ENCODE measurements at places on chromosomes 2 and 18.

GRCh38 chr2:226638576-226638975 lies 161.0 kb downstream of the IRS1 start:
- no peak for DNase-seq

- DNase-seq, result no peak
Measured at GRCh38 chr2:203846490-203847105, 21.0 kb upstream of the CTLA4 start.

GRCh38 chr2:190846746-190847145 lies 33.9 kb upstream of the GLS start:
- no peak for DNase-seq

DNA sequence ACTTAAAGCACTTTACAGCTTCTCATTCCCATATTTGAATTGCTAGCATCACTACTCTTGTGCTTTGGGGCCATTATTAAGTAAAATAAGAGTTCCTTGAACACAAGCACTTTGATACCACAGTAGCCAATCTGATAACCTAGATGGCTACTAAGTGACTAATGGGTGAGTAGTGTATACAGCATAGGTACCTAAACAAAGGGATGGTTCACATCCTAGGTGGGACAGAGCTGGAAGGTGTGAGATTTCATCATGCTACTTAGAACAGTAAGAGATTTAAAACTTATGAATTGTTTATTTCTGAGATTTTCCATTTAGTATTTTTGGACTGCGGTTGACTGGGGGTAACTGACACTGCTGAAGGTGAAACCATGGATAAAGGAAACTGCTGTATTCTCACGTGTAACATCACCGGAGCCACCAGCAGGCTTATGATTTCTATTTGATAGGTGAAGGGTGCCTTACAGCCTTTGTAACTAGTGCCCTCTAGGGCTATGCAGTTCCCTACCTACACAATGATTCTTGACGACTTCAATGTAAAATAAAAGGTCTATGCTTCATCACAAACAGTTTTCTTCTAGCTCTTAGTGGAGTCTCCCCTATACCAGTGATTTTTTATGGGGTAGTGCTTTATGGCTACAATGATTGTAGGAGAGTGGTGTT lies 22.1 kb upstream of the CRIM1 start:
- DNase-seq, result no peak

GRCh38 chr2:175931805-175932204 lies 70.3 kb downstream of the LNPK start:
- DNase-seq, result no peak

- DNase-seq, result no peak
Measured at GRCh38 chr18:697800-698199, 14.6 kb downstream of the ENOSF1 start.

- no peak for DNase-seq
Measured at GRCh38 chr2:42050010-42050702, 2.3 kb downstream of the PKDCC start.

DNA sequence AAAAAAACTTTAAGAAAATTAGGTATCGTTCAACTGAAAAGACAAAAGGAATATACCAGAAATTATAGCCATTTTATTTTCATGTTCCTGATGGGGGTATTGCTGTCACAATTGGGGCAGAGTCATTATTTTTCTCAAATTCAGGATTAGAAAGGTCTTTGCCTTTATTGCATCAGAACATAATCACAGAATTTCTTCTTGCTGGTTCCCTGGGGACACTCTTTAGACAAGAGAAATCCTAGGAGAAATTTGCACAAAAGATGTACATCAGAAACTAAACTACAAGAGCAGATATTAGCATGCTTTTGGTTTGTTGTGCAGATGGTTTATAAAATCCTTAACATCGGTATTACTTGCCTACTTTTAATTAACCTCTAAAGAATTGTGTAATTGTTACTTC lies 103.2 kb downstream of the NCOA1 start:
- DNase-seq, result no peak

DNA sequence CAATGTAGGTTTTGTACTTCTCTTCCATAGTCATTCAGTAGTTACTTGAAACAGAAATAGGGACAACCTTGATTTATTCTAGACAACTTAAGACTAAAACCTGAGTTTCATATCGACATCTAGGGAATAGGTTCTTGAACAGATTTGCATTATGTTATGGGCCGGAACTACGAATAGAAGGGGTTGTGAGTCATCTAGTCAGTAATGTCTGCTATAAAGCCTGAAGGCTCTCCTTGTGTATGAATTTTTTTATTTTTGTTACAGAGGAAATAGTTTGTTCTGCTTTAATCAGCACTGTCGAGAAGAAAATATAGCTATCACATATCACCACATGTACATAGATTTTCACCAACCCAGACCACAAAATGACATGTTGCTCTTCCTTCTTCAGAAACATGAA lies 17.3 kb upstream of the TRIM43 start:
- no peak for DNase-seq

GRCh38 chr18:51525453-51526225 lies 328.2 kb upstream of the MEX3C start:
- no peak for DNase-seq

GRCh38 chr2:180991820-180992219 lies 11.4 kb downstream of the UBE2E3 start:
- no peak for DNase-seq

DNA sequence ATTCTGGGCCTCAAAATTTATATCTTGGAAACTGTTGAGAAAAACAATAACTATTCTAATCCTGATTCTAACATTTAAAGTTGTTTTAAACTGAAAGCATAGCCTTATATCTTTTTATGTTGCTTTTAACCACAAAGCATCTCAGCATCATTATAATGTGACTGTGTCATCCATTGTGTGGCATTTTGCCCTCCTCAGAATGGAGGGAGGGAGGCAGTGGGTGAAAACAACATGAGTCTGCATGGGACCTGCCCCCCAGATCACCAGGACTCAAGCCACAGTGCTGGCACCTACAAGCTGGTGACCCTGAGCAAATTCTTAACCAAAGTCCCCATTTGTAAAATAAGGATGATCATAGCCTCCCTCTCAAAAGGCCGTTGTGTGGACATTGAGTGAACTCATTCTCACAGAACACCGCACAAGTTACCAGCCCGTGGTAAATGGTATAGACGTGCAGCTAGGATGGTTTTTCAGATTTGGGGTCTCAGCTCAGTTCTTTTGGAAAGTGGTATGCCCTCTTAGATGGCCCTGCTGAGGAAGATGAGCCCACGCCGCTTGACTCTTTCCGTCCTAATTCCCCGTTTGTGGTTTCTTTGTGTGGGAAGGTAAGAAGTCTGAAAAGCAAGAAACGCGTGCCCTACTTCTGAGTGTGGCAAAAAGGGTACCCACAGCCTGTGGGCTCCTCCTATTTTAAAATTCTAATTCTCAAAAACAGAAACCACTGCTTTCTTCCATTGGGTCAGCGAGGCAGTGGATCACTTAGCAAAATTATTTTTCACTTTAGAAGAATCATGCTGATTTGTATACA lies 305.0 kb upstream of the ID2 start:
- DNase-seq, result no peak

GRCh38 chr18:6882401-6882800 lies 152.9 kb downstream of the ARHGAP28 start:
- no peak for DNase-seq

GRCh38 chr2:217223222-217223930 lies 363.5 kb upstream of the TNP1 start:
- no peak for DNase-seq

DNA sequence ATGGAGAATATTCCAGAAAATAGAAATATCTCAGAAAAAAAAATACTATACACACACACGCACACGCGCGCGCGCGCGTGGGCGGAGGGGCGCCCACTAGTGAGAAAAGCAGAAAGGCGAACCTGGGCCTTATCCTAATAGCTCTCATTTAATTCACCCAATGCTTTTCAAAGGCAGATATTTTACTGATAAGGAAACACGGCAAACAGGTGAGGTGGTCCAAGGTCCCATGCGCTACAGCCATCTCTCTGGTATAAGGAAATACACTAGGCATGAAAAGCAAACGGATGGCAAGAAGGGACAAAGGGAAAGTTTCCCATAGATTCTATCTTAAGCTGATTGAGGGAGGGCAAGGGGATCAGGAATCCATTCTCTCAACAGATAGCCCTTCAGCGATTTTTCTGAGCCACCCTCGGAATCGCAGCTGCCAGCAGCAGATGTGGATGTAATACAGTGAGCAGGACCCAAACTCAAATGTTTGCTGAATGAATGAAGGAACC lies 136.7 kb downstream of the TMEM247 start:
- DNase-seq, result no peak

GRCh38 chr2:9366026-9366425 lies 57.3 kb downstream of the ITGB1BP1 start:
- DNase-seq, result no peak

DNA sequence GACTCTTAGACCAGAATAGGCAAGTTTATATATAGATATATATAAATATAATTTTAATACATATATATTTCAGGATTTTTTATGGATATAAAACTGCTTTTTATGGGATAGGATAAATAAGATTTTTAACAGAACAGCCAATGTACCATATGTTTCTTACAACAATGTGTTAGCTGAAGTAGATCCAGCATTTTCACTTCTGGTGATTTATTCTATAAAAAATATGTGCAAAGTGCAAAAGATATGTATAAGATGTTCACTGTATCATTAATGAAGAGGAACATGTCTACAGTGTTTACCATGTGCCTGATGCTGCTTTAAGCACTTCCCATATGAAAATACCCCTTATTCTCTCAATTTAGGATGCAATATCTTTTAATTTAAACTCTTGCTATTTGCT lies 22.2 kb upstream of the GPR75 start:
- no peak for DNase-seq

GRCh38 chr18:68735483-68736343 lies 20.8 kb upstream of the TMX3 start:
- DNase-seq, result no peak

DNA sequence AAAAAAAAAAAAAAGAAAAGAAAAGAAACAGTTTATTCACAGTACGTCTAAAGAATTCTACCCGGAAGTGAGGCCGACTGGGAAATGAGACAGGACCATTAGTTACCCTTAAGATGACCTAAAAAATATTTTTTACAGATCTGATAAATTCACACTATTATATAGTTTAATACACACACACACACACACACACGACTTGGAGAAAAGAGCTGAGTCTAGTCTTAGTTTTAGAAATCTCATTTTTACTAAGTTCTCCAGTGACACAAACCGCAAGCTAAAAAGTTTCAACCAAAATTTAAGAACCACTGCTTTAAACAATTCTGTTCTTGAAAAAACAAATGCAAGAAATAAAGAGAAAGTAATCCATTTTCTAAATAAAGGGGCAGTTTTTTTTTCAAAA lies 27.1 kb downstream of the ST3GAL5 start:
- no peak for DNase-seq

- DNase-seq, result no peak
Measured at GRCh38 chr2:224101820-224102630, 62.9 kb upstream of the SERPINE2 start.

DNA sequence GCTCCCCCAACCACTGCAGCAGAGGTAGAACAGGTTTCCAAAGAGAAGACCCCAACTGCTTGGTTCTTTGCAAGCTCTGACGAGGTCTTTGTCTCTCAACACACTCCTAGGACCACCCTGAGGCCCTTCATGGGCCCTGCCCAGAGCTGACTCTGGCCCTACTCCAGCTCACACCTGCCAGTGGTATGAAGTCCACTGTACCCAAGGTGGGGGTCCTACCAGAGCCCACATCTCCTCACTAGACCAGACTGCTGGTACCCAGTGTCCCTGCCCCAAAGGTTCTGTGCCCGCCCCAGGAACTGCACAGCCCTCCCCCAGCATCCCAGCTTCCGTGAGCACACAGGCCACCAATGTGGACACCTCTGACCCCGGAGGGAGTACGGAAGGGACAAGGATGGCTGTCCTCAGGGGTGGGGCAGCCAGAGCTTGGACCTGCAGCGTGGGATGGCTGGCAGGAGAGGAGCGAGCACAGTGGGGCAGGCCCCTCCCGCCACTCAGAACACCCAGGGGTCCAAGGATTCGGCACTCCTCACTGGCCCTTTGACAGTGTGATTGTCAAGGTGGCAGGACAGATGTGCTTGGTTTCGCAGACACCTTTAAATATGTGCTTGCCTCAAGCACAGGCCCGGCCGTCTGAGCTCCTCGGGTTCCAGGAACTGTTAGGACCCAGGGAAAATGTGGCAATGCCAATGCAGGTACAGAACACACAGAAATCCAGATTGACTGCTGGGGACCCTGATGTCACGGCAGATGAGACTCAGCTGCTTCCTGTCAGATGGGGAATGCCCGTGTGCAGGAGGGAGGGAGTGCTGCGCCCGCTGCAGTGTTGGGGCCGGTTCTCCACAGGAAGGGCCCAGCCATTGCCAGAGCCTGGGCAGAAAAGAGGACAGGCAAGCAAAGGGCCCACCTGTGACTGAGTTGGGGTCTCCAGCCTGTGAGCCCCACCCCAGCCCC lies 51.2 kb downstream of the MTERF4 start:
- DNase-seq, result no peak

DNA sequence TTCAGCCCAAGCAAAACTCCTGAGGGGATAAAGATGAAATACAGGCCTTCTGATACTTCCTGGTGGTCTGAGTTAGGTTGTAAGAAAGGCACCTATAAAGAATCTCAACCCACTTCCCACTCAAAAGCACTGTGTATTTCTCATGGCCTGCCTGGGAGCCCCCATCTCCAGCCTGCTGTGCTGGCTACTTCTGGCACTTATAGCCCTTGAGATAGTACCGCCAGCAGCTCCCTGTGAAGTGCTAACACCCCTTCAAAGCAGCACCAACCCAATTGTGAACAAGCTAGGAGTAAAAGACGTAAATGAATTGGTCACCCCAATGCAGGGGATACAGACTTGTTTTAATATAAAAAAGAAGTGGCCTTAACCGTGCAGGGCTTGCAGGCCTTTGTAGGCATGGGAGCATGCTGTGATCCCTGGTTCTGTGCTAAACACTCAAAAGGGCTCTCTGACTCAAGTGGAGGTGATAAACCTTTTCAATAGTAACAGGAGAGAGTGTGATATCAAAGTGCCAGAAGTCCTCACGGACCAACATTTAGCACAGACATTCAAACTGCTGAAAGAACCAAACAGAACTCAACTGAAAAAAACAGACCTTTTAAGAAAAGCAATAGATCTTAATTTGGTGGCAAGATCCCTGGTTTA lies 80.8 kb downstream of the RTN4 start:
- DNase-seq, result no peak

DNA sequence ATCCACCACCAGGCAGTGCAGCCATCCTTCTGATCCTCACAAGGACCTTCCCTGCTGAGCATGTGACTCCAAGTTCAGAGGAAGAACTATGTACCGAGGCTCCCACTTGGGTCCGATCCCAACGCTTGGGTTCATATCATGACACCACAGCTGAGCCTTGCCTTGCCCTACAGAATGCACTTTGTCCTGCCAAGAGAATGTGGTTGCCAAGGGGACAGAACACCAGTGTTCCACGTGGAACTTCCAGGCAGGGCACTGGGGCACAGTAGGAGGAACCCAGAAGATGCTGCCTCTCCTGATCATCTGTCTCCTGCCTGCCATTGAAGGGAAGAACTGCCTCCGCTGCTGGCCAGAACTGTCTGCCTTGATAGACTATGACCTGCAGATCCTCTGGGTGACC lies at the start of gene TEX51:
Gene TEX51 (plus strand): TSS at position 255 of the 400 bp plus-strand sequence. CDS start 29 bp downstream, at position 284.
- no peak for DNase-seq

Data from BE2C (cell line).